ENCODE measurements at places on chromosomes 1 and 21.

DNA sequence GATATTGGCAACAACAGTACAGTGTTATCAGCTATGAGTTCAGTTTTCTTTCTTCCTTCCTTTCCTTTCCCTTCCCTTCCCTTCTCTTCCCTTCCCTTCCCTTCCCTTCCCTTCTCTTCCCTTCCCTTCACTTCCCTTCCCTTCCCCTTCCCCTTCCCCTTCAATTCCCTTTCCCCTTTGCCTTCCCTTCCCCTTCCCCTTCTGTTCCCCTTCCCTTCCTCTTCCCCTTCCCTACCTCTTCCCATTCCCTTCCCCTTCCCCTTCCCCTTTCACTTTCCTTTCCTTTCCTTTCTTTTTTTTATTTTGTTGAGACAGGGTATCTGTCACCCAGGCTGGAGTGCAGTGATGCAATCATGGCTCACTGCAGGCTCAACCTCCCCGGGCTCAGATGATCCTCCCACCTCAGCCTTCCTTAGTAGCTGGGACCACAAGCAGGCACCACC lies 72.3 kb upstream of the CAPZB start:
- no peak for DNase-seq

DNA sequence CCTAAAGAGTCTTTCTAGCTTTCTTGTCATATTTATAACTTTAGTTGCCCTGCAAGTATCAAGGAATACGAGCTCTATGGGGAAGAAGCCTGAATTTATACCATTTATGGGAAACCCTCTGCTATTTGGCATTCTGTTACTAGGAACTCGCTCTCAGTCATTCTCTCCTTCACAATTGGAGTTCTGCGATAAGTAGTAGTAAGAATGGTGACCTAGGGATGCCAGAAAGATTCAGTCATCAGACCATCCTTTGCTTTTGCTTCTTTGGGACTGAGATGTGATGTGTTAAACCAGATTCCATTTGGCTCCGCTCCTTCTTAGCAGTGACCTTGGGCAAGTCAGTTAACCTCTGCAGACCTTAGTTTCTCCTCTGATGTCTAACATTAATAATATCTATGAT lies 256.5 kb downstream of the FGGY start:
- DNase-seq, result no peak

DNA sequence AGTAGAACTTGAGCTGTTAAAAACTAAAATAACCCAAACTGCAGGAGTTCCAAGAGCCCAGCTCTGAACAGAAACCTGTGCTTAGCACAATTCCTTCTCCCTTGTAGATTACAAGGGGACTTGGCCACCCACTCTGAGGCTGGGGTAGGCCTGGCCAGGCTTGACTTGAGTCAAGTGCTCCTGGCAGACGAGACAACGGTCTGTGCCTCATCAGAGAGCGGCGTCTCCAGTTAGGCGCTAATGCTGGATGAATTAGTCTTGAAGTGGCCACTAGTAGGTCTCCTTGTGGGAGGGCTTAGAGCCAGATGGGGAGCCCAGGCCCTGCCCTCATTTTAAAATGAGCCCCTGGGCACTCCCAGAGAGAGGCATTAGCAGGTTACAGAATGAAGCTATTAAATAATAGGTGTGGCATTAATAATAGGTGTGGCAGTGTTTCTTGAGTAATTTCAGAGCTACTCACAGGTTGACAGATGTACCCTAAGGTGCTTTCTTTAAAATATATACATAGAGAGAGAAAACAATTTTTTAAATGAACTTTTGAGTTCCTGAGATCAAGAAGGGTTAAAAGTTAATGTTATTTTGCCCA lies 1.1 kb downstream of the EEIG2 start:
- DNase-seq, result no peak

GRCh38 chr21:46264690-46265144 lies 20.7 kb downstream of the MCM3AP start:
- no peak for DNase-seq

GRCh38 chr21:42027822-42028765 lies 17.9 kb upstream of the ZBTB21 start:
- DNase-seq, result no peak

- DNase-seq, result no peak
Observed at GRCh38 chr21:34762786-34763185, 94.0 kb downstream of the CLIC6 start.

DNA sequence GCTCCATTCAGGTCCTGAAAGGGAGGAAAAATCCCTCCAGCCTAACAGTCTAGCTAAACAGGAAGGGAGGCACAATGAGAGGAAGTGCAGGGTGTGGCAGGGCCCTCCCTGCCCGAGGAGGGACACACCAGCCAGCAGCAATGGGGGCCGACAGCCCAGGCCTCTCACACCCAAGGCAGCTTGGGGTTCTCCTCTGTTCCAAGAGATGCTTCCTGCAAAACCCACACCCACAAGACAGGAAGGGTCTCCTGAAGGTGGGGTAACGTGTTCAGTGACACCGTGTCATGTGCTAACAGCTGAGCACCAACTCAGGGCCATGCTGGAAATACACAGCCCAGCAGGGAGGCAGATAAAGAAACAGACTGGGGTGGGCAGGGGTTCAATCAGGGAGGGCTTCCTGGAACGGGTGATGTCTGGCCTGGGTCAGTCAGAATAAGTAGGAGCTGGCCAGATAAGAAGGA lies 10.2 kb downstream of the ECE1 start:
- DNase-seq, result no peak

DNA sequence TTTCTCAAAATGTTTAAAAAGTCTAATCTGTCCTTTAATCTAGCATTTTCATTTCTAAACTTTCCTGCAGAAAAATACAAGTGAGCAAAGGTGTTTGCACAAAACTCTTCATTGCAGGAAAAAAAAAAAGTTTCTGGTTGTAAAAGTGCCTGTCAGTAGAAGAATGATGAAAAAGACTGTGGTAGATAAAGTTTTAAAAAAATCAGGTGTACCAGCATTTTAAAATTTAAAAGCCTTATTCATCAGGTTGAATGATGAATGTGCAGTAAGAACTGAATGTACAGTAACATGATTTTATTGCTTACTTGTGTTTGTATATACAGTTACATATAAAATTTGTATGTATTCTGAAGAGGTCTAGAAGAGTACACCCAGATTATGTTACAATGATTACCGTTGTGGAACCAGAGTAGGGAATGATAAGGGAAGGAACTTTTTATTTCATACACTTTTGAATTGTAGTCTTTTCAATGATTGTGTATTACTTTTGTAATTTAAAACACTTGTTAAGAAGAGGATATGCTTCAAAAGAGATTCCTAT lies 54.0 kb downstream of the FNBP1L start:
- no peak for DNase-seq

- DNase-seq, result no peak
Observed at GRCh38 chr1:165129568-165130164, 226.8 kb downstream of the LMX1A start.

DNA sequence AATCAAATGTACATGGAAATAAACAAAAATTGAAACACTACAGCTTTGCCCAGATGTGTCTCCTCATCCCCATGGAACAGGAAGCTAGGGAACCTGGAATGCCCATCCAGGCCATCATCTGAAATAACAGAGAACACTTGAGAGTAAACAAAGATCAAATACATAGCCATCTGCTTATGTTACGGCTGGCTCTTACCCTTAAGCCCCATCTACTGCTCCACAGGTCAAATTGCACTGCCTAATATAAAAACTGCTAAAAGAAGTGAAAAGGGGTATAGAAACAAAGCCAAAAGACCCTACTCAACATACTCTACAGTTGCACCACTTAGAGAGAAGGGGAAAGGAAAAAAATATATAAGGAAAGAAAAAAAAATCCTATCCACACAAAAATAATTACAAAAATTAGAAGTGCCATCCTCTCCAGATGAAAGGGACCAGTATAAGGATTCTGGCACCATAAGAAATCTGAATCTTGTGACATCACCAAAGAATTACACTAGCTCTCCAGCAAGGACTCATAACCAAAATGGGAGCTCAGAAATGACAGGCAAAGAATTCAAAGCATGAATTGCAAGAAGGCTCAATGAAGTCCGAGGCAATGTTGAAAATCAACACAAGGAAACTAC lies 26.9 kb downstream of the OR6Y1 start:
- DNase-seq, result no peak

GRCh38 chr1:30324251-30325084 lies 398.9 kb downstream of the MATN1 start:
- no peak for DNase-seq

DNA sequence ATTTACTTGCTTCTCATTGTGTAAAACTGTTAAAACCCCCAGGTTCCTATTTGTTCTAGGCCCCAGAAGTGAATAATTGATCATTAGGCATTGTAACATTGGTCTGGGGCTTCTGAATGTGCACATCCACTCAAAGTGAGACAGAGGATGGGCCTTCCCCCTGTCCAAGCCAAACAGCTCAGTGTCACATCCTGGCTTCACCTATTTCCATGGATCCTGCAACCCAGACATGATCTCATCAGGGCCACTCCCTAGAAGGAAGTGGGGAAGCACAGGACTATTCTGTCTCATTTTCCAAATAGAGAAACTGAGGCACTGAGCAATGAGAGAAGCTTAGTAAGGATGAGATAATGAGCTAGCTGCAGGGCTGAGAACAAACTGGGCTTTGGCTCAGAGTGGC lies 47.4 kb upstream of the TSPAN2 start:
- DNase-seq, result no peak

Measured in stimulated activated CD8-positive, alpha-beta memory T cell treated with anti-CD3 and anti-CD28 coated beads, Interleukin-7, amount 100 ng/mL, for 1 hour (primary cell).